ENCODE measurements at places on chromosomes 16 and 17.
A peak's percentile ranks its signal among the peaks of the same experiment; 100 is the strongest.

DNA sequence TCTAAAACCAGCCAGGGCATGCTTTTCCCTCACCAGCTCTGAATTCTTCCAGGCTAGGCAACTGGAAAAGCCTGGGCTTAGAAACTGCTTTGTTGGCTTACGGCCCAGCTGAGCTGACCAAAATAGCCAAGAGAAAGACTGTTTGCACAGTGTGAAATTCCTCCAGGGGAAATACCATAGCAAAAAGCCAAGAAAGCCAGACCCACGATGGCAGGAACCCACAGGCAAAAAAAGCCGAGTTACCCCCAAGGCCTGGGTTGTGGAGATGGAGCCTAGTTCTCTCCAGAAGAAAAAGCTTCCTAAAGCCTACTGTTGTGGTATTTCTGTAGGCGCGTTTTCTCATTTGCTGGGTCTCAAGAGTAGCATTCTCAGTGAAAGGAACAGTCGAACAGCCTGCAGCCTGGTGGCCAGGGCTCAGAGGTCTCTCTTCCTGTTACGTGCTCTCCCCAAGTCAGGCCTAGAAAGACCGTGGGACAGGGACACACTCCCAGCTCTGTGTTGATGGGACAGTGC is 9.2 kb downstream of the SP2 start:
- DNase-seq, result no peak

- DNase-seq, result no peak
These were observed 17.5 kb downstream of the CMTM3 start for GRCh38 chr16:66621973-66622372.

- DNase-seq, result no peak
These were observed 11.9 kb downstream of the CTRL start for GRCh38 chr16:67919622-67920221.

DNA sequence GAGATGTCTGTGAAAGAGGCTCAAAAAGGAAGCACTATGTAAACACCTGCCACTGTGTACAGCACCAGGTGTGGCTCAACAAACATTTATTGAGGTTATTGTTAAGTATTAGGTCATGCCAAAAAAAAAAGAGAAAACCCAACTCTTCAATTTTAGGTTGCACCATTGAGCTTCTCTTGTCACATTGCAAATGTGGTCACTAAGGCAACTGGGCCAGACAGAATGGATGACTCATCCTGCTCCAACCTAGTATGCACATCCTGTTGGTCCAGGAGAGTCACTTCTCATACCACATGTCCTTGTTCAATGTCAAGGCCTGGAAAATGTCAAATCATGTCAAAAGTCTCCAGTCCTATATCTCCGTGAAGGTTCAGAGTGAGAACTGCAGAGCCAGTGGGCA is 25.0 kb downstream of the HOXB1 start:
- DNase-seq, result peak; percentile 38

- DNase-seq, result no peak
These were observed 47.3 kb downstream of the GDE1 start for GRCh38 chr16:19474617-19475016.

- DNase-seq, result no peak
These were observed 937.7 kb downstream of the CDH11 start for GRCh38 chr16:64184156-64184555.

All from stimulated activated CD8-positive, alpha-beta memory T cell treated with anti-CD3 and anti-CD28 coated beads, Interleukin-4, amount 100 ng/mL, for 48 hours (primary cell).